Activated T-cell treated with anti-CD3 and anti-CD28 coated beads, Interleukin-2, amount 50 U/mL, for 72 hours (primary cell): ENCODE measurements at places on chromosomes 2 and 18.

- no peak for DNase-seq
Observed at GRCh38 chr2:160486341-160486740, 7.3 kb downstream of the RBMS1 start.

GRCh38 chr18:27250471-27250870 lies 65.4 kb upstream of the CHST9 start:
- DNase-seq, result no peak

- peak; percentile 61 for DNase-seq
Observed at GRCh38 chr2:219497495-219498279, 1.0 kb upstream of the GMPPA start.

DNA sequence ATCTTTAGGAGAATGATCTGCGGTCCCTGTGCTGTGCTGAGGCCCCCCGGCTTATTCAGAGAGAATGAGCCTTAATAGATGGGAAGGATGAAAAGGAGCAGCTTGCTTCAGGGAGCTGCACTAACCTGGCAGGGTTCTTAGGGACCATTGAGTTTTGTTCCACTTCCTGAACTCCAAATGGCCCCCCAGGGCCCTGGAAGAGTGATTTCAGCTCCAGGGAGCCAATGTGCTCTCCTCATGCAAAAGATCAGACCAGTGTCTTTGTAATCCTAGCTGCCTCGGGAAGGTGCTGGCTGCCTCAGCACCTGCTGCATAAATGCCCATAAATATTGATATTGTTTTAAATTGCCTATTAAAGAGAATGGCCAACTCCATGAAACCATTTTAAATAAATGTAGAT lies 210.2 kb downstream of the NCK2 start:
- no peak for DNase-seq

DNA sequence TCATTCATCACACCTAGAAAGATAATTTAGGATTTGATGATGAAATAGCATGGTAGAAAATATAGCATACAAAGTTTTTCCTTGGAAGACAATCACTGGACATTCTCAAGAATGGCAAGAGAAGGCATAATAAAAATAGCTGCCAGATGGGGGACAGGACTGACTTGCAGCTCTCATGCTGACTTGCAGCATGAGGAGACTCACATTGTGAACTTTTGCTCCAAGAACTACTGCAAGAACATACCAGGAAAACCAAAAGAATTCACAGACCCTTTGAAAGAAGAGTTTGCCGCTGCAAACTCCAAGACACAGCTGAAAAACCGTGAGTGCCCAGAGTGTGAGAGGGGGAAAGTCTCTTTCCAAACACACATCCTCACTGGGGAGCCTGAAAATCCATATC lies 47.0 kb downstream of the CRYGD start:
- no peak for DNase-seq

- no peak for DNase-seq
Observed at GRCh38 chr2:151363709-151364108, 6.3 kb downstream of the TNFAIP6 start.

DNA sequence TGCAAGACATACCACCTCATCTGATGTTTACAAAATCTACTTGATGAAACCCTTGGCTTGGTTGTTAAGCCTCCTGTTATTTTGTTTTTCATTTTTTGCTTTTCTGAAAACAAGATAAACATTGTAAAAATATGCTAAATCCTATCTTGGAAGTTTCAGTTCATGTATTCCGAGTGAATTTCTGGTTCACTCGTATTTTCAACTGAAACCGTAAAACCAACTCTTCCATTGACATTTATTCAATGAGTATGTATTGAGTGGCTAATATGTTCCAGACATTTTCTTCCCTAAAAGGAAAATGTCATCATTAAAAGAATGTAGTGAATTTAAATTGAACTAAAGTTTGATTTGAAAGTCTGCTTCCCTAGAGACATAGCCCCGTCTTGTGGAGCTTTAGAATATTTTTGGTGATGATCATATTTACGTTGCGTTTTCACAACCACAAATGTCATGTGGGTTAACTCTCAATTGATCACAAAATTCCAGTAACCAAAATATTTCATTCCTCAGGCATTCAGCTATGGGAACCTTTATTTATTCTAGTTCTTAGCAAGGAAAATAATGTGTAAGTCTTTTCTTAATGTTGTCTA lies 204.2 kb downstream of the MBD2 start:
- no peak for DNase-seq

GRCh38 chr2:134540990-134541389 lies 177.8 kb downstream of the TMEM163 start:
- no peak for DNase-seq

GRCh38 chr2:61272421-61273070 lies 110.6 kb downstream of the C2orf74 start:
- no peak for DNase-seq

DNA sequence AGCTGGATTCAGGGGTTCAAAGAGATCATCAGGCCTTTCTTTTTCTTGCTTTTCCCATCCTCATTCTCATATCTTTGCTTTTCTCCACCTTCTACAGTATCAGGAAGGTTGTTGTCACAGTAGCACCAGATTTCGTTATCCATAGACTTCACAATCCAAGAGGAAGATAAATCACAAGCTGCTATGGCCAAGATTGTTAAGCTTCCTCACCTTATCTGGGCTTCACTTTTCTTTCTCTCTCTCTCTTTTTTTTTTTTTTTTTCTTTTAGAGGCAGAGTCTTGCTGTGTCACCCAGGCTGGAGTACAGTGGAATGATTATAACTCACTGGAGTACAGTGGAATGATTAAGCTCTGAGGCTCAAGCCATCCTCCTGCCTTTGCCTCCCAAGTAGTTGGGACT lies 93.5 kb downstream of the TTC27 start:
- no peak for DNase-seq

DNA sequence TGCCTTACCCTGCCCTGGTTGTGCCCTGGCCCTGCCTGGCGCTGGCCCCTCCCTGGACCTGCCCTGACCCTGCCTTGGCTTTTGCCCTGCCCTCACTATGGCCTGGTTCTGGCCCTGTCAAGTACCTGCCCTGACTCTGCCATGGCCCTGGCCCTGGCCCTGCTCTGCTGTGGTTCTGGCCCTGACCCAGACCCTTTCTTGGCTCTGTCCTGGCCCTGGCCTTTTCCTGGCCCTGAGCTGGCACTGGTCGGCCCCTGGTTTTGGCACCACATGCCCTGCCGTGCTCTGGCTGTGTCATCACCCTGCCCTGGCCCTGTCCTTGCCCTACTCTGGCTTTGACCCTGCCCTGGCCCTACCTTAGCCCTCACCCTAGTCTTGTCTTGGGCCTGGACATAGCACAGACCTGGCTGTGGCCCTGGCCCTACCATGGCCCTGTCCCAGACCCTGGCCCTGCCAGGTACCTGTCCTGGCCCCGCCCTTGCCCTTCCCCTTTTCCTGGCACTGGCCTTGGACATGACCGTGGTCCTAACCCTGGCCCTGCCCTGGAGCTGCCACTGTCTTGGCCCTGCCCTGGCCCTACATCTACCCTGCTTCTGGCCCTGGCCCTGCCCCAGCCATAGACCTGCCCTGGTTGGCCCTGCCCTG lies 4.8 kb upstream of the ANKRD62 start:
- no peak for DNase-seq

DNA sequence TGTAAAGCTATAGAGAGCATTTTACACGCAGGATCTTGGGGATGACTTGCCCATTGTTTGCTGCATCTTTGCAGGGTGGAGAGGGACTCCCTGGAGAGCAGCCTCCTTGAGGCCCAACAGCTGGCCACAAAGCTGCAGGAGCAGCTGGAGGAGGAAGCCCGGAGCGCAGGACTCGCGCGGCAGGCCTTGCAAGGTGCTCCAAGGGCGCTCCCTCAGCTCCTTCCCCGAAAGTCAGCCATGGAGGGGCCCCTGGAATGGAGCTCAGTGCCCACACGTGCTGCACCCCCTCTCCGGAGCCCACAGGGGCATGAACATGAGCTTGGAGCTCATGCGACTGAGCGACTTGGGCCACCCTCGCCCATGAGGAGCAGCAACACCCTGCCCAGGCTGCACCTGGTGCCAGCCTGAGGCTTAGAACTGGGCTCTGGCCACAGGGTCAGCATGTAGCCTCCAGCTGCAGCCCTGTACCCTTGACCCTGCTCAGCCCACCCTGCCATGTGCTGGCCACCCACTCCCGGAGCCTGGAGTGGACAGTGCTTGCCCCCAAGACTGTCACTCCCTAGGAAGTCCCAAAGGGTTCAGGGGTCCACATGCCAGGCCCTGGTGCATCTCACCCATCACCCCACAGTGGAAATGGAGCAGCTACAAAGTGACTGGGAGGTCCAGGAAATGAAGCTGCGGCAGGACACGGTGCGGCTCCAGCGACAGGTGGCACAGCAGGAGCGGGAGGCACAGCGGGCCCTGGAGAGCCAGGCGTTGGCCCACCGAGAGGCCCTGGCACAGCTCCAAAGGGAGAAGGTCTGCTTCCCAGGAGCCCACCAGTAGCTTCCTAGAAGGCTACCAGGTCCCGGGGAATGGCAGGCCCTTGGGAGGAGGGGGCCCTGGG lies 43.0 kb downstream of the CROCC2 start:
- DNase-seq, result no peak

GRCh38 chr2:37934591-37935513 lies 9.8 kb downstream of the RMDN2 start:
- no peak for DNase-seq

- DNase-seq, result no peak
Observed at GRCh38 chr18:48785736-48786454, 164.9 kb downstream of the SMAD7 start.

DNA sequence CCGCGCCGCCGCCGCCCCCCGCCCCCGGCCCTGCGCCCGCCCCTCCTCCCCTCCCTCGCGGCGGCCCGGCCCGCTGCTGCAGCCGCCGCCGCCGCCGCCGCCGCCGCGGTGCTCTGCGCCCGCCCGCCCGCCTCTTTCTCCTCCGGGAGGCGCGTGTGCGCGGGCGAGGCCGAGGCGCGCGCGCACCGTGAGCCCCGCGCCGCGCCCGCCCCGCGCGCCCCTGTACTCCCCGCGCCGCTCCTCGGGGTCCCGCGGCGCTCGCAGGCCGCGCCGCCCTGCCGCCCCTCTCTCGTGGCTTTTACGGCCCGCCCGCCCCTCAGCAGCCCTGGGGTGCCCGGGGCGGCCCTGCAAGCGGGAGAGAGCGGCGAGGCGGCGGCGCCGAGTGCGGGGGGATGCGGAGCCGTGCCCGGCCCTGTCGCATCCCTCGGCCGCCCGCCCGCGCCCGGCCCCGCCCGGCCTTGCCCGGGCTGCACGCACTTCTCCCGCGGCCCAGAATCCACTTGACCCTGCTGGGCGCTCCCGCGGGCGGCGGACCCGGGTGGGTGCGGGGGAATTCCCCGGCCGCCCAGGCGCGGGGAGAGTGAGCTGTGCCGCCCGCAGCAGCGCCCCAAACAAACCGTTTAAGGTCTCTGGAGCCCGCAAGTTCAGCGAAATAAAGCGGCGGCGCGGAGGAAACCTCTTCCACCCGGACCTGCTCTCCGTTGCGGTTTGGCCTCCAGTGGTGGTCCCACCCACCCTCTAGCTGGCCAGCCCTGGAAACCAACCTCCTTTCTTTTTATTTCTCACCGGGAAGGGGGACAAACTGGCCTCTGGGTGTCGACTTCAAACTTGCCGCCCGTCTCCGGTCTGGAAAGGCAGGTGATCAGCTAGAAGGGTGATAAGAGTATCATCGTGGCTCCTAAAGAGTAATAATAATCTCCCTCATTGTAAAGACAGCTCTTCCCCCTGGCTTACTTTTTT lies 37.4 kb downstream of the AFF3 start:
- DNase-seq, result peak; percentile 33

DNA sequence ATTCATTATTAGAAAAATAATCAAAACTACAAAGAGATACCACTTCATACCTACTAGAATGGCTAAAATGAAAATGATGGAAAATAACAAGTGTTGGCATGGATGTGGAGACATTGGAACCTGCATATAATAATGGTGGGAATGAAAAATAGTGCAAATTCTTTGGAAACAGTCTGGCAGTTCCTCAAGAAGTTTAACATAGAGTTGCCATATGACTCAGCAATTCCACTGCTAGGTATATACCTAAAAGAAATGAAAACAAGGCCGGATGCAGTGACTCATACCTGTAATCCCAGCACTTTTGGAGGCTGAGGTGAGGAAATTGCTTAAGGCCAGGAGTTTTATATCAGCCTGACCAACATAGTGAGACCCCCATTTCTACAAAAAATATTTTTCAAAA lies 41.6 kb upstream of the ACYP2 start:
- DNase-seq, result peak; percentile 4

- peak; percentile 10 for DNase-seq
Observed at GRCh38 chr2:227848586-227848985, 22.8 kb upstream of the DAW1 start.

DNA sequence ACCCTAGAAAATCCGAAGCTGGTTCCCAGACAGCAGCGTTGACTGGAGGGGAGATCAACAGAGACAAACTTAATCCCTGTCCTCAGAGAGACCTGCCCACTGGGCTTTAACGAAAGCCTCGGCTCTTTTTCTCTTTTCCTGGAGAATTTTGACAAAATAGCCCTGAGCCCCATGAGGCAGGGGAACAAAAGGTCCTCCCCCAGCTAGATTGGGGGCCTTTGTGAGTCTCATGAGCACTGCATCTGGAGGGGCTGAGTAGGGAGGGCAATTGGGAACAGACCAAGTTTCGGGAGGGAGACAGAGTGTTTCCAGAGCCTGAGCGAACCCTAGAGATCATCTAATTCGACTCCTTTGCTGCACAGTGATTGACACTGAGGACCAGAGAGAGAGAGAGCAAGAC lies 123.9 kb upstream of the HAAO start:
- DNase-seq, result no peak

DNA sequence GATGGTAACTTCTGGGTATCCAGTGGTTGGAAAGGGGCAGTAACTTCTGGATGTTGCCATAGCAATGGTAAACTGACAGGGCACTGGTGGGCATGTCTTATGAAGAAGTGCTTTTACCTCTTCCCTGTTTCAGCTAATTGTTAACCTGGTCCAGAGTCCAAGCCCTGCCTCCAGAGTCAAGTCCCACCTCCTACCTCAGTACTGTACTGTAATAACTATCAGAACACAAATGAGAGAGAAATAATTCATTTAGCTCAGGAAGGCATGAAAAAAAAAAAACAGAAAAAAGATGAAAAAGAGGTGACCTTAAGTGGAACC lies 237.0 kb downstream of the ZNF804A start:
- no peak for DNase-seq

DNA sequence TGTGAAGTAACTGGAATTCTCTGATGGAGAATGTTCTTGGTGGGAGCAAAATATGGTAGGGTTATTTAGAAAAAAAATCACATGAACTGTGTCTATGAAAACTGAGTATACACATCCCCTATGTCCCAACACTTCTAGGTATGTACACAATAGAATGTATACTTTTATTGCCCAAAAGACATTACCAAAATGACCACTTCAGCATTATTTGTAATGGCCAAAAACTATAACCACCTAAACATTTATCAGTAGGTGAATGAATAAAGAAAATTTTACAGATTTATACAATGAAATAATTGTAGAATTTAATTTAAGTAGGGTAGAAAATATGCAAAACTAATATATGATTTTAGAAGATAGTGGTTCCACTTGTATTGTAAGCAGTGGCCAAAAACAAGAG lies 462.8 kb downstream of the KCNJ3 start:
- no peak for DNase-seq

DNA sequence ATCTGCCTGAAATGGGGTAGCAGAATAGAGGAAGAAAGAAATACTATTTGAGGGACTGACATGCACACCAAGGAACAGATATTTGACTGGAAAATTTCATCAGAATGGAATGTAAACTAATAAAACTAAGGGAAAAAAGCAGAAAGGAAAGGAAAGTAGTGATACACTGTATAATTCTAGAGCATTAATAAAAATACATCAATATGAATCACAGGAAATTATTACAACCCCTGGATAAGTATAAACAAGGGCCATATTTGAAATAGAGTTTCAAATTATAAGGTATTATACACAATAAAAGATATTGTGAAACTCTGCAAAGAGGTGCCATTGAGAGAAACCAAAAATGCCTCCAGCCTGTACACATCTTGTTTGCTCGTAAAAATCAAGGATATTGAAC lies 149.6 kb downstream of the ICOS start:
- DNase-seq, result no peak

- no peak for DNase-seq
Observed at GRCh38 chr2:167551416-167551815, 663.1 kb downstream of the XIRP2 start.
